ENCODE measurements at places on chromosomes 7 and 10.

GRCh38 chr7:45701701-45702510 is 127.7 kb downstream of the ADCY1 start:
- no peak for DNase-seq

- no peak for DNase-seq
Observed at GRCh38 chr10:7956508-7956907, 98.0 kb upstream of the GATA3 start.

DNA sequence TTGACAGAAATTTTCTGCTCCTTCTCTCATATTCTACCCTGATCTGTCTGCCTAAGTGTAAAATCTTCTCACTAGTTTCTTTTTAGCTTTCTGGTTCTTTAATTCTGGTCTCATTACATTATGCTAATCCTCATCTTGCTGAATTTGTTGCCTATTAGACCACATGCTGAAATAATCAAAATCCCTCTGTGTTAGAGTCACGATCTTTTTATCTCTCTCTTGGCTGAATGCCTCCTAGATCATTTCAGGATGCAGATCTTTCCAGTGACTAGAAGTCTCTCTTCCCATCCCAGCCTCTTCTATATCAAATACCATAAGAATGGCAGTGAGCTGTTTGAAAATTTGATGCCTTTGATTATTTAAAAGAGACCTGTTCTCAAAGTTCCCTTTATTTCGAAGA is 661.9 kb downstream of the SORCS1 start:
- DNase-seq = no peak

GRCh38 chr7:50292763-50293162 is 11.8 kb upstream of the IKZF1 start:
- DNase-seq = no peak

DNA sequence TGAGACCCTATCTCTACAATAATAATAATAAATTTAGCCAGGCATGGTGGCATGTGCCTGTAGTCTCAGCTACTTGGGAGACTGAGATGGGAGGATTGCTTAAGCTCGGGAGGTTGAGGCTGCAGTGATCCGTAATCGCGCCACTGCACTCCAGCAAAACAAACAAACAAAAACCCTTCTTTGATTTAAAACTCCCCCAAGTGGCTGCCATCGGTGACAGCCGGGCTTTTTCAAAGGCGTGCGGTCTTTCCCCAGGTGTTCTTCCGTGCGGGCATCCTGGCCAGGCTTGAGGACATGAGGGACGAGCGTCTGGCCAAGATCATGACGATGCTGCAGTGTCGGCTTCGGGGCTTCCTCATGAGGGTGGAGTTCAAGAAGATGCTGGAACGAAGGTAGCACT is 1.9 kb upstream of the MYH16 start:
- no peak for DNase-seq

- no peak for DNase-seq
Observed at GRCh38 chr10:11087372-11087771, 69.7 kb downstream of the CELF2 start.

GRCh38 chr7:127792528-127793342 is 140.7 kb downstream of the SND1 start:
- peak; percentile 25 for DNase-seq

GRCh38 chr10:18140957-18141845 is 977 bp downstream of the CACNB2 start:
- DNase-seq = no peak

DNA sequence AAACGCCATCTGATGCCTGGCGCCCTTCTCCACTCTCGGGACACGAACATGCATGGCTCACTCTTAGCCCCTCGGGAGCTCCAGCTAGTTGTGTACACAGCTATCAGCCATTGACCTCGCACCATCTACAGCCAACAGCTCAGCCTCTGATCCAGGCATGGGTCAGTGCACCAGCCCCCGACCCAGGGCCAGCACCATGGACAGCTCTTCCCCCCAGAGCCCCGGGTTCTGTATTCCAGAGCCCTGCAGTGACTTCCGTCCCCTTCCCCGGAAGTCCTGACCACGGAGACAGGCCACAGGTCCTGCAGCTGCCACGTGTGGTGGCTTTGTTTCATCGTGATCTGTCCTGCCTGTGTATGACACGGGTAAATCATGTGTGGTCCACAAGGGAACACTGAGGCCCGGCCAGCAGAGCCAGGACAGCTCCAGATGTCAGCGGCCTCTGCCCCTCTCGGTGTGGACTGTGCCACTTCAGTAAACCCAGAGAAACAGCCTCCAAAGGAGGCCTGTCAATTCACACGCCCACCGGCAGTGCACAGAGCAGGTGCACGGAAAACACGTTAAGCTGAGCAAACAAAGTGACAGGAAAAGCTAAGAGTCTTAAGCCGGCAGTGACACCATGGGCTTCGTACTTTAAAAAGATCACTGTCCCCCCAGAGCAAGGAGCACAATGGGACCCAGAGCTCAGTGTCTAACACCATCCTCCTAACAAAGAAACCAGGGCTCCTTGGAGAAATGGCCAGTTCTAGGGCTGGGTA is 13.0 kb downstream of the STK32C start:
- peak; percentile 1 for DNase-seq

DNA sequence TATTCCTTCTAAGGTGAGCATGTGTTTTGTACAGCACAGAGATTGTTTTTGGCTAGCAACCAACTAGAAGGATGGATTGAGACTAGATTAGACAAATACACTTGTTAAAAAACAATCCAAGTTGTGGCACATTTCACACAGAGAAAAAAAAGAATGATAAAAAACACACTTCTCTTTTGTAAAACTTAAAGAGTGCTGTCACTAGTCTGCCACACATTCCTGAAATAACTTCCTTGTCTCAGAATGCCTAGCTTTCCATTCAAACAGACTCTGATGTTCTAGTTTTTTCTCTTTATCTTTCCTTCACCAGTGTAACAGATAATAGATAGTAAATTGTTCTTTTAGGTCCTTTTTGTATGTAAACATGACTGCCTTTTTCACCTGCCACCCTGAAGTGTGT is 11.4 kb downstream of the DLD start:
- DNase-seq = no peak

DNA sequence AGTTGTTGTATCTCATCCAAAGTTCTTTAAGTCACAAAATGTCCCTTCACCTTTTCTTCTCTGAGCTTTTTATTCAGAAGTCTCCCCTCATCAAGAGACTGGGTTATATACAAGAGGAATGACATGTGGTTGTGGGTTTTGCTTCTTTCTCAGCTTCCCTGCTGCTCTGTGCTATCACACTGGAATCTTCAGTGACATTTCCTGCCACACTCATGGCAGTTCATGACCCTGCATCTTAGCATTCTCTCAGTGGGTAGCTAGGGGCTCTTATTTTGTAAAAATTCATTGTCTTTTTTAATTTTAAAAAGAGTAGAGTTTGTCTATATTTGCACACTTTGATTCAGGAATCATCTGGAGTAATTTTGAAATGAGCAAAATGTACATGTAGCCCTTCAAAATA is 236.9 kb upstream of the TMEM229A start:
- no peak for DNase-seq

DNA sequence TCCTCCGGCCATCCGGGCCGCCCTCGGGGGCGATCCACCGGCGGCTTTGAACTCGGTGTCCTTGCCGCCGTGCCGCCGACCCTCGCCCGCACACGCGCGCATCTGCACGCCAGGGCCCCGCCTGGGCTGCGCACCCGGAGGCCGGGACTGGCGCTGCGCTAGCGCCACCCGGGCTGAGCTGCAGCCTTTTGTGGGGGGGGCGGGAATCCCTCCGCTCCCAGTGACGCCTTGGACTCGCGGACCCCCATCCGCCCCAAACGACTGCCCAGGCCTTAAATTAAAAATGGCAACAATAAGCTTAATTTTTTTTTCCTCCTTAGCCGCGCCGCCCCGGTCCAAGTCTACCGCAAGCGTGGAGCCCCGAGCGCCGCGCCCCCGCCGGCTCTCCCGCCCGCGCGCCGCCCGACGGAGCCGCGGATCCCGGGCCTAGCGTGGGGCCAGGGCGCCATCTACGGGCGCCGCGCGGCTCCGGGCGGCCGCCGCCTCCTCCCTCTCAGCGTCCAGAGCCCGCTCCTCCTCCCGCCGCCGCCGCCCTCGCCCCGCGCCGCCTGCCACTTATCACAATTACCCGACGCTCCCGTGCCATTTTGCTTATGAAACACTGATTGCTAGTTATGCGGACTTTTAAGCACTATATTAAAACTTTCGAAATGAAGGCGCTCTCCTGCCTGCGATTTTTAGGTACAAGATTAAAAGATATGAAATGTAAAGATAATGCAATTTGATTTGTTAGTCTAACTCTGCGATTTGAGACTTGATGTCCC is 7.5 kb upstream of the EBF3 start:
- DNase-seq = no peak

DNA sequence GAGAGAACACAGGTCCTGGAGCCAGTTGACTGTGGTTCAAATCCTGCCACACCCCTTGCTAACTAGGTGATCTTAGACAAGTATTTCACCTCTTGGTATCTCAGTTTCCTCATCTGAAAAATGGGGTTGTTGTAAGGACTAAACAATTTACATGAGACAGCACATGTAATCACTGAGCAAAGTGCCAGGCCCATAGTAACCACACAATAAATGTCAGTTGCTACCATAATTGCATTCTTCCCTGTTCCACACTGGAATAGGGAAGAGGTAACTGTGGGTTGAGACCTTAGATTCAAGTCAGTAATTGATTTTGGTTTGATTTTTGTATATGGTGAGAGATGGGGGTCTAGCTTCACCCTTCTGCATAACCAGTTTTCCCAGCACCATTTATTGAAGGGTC is 91.4 kb upstream of the PDLIM1 start:
- DNase-seq = no peak

DNA sequence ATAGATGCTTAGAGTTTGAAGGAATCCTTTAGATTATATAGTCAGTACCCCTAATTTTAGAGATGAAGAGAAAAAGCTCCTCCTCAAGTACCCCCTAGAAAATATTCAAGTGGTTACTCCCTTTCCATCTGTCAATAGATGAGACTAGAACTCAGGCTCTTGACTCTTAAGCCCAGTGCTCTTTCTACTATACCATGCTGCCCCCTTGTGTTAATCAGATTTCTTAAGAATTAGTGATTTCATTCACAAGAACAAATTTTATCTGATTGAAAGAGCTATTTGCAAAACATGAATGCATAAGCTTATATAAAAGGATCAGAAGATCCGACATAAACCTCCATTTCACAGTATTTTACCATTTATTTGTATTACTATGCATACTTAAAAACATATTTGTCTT is 179.3 kb downstream of the TFEC start:
- peak; percentile 16 for DNase-seq

GRCh38 chr7:32059289-32060011 is 10.8 kb downstream of the PDE1C start:
- no peak for DNase-seq

DNA sequence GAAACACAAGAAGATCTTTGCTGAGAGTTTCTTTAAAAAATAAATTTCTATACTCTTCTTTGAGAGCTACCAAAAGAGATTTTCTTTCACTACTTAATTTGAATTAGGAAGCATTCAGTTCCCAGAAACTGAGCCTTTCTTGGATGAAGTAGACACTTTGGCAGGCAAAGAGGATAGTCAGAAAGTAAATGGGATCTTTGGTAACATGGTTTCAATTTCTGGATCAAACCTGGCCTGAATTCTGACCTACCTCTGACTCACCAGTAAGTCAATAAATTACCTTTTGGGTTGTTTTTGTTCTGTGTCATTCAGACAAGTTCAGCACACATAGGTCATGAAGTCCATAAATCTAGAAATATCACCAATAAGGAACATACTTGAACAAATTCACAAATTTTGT is 26.8 kb upstream of the CABCOCO1 start:
- no peak for DNase-seq

- DNase-seq = no peak
Observed at GRCh38 chr7:105990727-105991453, 27.8 kb downstream of the CDHR3 start.

- no peak for DNase-seq
Observed at GRCh38 chr10:13729586-13730305, 143.0 kb downstream of the PRPF18 start.

GRCh38 chr10:29245476-29245875 is 43.4 kb upstream of the LYZL1 start:
- DNase-seq = no peak

GRCh38 chr10:75542906-75543305 is 111.5 kb downstream of the LRMDA start:
- DNase-seq = no peak

DNA sequence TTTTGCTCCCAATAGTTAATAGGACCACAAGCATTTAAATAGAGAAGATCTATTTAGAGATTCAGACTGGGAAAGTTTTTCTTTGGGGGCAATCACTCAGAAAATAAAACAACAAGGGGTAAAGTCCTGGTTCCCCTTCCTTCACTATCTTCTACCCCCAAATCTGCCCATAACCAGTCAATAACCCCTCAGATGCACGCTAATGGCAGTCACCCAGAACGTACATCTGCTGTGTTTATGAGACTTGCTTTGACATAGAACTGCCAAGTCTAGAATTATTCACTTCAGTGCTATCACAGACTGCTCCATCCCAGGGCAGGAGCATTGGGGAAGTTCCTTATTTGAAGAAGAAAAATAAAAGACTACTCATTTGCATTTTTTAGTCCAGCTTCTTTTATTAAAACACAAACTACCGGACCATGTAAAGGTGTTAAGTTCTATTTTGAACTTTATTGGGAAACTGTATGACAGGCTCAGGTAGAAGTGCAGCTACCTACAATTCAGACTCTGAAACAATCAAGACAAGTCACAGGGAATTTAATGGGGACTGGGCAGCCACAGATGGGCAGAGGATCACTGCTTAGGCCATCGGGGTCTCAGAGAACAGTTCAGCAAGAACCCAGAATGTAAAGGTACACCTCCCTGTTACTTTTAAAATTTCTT is 38.4 kb downstream of the ANK3 start:
- DNase-seq = no peak

- DNase-seq = no peak
Observed at GRCh38 chr7:131157530-131158243, 170.0 kb upstream of the MKLN1 start.

- DNase-seq = no peak
Observed at GRCh38 chr7:111855161-111855841, 293.0 kb upstream of the IMMP2L start.

GRCh38 chr10:120761951-120762350 is 89.2 kb upstream of the WDR11 start:
- DNase-seq = no peak

GRCh38 chr10:662686-663465 is 26.6 kb downstream of the DIP2C start:
- no peak for DNase-seq

DNA sequence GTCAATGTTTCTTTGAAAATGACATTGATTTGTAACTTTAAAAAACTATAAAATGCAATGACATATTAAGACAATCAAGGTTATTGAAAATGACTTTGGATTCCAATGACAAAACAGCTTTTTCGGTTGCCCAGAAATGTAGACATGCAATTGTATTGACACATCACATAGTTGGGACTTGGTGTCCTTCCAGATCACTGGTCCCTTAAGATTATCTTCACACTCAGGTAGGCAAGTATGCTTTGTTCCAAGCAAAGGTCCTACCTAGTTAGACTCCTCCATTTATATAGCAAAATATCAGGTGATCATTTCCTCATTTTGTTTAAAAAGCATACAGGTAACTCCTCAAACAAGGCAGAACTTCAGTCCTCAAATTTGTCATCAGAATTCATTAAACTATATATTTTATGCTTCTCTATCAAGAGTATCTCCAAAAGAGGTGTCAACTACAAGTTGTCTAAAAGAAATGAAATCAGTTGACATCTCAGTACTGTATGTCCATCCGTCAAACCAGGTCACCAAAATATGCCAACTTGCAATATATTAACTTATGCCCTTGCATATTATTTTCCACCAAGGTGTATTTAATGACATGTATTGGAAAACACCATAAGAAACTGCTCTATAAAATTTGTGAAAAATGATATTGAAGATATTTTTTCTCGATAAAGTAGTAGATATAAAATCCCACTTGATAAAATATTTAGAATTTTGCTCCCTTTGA is 64.6 kb downstream of the TSPAN12 start:
- DNase-seq = no peak

GRCh38 chr7:91892099-91892705 is 11.7 kb upstream of the MTERF1 start:
- no peak for DNase-seq

All from NCI-H1105 (cell line).